Central memory CD4-positive, alpha-beta T cell (primary cell): ENCODE measurements at places on chromosomes 4 and X.

DNA sequence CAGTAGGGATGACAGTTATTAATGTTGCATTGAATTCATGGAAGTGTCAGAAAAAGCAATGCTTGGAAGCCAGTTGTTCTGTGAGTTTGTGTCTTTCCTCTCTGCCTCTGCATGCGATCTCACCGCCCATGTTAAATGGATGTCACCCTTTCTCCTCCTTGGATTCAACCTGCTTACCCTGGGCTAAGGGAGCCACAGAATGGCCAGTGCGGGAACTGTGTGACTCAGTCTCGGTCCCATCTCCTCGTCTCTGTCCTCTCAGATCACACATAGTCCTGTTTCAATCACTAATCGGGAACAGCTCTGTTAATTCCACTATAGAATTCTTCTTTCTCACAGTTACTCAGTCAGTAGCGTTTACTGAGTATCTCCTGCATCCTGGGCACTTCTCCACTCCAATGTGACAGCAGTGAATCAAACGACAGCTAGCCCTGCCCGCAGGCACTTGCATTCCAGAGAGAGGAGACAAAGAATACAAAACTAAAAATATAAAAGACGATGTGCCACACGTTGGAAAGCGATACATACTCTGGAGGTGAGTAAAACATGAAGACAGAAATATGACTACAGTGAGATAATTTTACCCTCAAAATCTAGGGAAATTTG lies 53.6 kb upstream of the TLR3 start:
- no peak for DNase-seq

DNA sequence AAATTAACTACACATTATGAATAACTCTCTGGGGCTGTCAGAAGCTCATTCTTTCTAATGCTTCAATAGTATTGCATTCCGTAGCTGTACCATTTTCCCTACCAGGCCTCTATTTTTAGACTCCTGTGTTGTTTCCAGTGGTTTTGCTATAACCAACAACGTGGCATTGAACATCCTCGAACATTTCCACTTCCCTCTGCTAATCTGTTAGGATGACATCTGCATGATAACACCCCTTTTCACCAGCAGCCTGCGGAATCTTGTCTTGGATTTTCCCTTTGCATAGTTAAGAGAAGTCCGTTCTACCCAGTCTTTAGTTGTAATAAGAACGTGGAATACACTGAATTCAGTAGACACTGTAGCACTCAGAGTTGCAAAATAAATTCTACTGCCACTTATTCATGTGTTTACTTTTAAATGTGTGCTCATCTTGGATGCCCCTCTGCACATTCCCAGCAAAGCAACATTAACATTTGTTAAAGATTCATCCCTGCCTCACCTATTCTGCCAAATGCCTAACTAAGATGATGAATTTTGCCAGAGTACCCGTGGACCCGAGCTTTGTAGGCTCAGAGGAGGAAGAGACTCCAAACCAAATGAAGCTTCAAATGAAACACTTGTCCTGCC lies 55.6 kb downstream of the SEL1L3 start:
- DNase-seq, result no peak

GRCh38 chr4:27742816-27743215 lies 882.2 kb downstream of the STIM2 start:
- DNase-seq, result no peak

DNA sequence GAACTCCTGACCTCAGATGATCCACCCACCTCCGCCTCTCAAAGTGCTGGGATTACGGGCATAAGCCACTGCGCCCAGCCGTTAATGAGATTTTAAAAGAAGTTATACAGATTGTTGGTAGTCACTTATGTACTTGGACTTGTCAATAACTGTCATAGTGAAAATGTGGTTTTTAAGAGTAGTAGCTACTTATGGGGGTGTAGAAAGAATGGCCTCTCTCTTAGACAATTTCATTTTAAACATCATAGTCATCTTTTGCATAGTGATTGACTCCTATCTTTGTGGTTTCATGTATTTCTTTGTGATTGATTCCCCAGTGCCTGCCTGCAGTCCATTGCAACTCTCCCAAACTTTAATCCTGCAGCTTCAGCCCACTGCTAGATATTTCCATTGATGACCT lies 17.4 kb downstream of the FAM199X start:
- DNase-seq, result no peak

DNA sequence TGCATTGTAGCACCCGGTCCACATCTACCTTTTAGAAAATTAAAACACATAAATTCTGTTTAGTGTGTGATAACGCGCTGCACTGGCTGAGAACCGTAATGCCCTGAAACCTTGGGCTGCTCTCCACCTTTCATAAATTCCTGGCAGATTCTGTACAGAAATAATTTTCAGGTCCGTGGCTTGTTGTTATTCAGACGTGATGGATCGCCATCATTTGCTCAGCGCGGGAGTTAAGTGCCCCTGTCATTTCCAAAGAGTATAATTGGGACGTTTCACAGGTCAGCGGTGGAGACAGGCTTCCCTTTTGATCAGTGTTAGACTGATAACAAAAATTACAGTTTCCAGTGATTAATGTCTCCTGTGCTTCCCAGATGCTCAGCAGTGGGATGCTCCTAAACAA lies 16.5 kb downstream of the UVSSA start:
- no peak for DNase-seq

GRCh38 chrX:46630141-46630540 lies 56.6 kb downstream of the CHST7 start:
- DNase-seq, result no peak

GRCh38 chr4:7052313-7052712 lies 9.1 kb downstream of the TADA2B start:
- no peak for DNase-seq

DNA sequence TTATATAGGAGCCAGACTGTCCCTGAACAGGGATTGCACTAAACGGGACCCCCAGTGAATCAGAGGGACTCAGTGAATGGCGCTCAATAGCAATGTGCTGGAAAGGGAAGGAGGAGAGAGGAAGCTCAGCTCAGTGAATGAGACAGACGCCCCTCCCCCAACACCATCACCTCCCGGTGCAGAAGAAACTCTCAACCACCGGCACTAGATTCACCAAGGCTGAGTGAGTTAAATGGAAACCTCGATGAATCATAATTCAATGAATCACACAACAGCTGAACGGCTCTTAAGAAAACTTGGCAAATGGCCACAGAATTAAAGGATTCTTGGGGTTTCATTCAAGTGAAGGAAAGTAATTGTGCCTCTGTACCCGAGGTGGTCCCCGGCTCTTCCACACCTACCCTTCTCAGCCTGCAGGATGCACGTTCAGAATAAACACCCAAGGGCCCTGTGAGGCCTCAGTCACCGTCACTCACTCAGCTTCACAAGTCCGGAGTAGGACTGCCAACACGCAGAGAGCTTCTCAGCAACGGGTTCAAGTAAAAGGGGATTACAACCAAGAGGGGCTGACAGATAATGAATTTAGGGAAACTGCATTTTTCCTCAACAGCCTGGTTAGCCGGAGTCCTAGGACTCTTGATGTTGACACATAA lies 29.3 kb downstream of the CRMP1 start:
- no peak for DNase-seq

DNA sequence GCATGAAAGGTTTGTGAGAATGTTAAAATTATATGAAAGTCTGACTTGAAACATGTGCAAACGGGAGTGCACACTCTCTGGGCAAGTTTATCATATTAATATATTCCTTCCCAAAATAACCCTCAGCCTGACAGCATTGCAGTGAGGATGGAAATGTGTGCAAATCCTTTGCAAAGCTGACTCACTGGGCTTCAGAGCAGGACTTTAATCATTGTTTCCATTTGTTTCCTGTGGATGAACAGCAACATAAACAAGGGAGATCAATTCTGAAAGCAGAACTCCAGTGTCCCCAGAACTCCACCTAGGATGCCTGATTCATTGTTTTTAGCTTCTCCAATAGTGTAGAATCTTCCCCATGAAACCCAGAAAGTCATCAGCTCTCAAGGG lies 32.9 kb downstream of the SLC2A9 start:
- no peak for DNase-seq

GRCh38 chr4:6802626-6803025 lies 20.1 kb downstream of the KIAA0232 start:
- DNase-seq, result no peak

DNA sequence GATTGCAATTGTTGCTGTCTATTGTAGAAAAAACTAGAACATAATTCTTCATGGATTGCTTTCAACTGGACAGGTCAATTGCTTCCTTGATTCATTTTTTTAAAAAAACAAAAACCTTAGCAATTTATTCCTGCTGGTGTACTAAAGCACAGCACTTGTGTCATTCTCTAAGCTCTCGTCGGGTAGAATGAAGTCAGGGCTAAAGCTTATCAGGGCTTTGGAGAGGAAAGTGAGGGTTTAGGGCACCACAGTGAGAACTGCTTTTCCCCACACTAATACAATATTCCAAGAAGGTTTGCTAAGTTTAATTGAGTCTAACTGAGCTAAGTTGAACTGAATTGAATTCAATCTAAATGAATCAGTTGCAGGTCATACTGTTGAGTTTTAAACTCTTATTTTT lies 76.4 kb upstream of the TLR3 start:
- no peak for DNase-seq

GRCh38 chrX:45748369-45748774 lies 547.7 kb upstream of the DIPK2B start:
- DNase-seq, result no peak

DNA sequence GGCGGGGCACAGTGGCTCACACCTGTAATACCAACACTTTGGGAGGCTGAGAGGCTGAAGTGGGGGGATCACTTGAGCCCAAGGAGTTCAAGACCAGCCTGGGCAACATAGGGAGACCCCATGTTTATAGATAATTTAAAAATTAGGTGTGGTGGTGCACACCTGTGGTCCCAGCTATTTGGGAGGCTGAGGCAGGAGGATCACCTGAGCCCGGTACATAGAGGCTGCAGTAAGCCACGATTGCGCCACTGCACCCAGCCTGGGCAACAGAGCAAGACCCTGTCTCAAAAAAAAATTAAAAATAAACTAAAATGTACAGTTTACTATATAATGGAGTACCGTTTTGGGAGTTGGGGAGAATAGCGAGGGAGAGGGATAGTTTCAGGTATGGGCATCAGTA lies 4.2 kb downstream of the STAG2 start:
- no peak for DNase-seq

DNA sequence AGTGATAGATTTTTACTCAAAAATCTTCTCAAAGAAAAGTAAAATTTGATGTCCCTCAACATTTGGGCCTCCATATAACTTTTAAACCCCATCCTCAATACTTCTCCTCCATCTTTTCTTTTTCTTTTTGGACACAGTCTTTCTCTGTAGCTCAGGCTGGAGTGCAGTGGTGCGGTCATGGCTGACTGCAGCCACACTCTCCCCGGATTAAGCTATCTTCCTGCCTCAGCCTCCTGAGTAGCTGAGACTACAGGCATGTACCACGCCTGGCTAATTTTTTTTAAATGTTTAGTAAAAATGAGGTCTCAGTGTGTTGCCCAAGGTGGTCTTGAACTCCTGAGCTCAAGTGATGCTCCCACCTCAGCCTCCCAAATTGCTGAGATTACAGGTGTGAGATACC lies 33.1 kb downstream of the KDM6A start:
- no peak for DNase-seq

GRCh38 chr4:156321203-156321602 lies 367.5 kb upstream of the CTSO start:
- DNase-seq, result no peak

GRCh38 chr4:17605236-17605635 lies 9.2 kb upstream of the MED28 start:
- DNase-seq, result no peak

GRCh38 chr4:72318421-72319170 lies 250.4 kb downstream of the ADAMTS3 start:
- no peak for DNase-seq

- DNase-seq, result no peak
These were observed 351.6 kb downstream of the NLGN4X start for GRCh38 chrX:5876984-5877596.

- no peak for DNase-seq
These were observed 335.2 kb downstream of the TENM3 start for GRCh38 chr4:182578402-182578801.

DNA sequence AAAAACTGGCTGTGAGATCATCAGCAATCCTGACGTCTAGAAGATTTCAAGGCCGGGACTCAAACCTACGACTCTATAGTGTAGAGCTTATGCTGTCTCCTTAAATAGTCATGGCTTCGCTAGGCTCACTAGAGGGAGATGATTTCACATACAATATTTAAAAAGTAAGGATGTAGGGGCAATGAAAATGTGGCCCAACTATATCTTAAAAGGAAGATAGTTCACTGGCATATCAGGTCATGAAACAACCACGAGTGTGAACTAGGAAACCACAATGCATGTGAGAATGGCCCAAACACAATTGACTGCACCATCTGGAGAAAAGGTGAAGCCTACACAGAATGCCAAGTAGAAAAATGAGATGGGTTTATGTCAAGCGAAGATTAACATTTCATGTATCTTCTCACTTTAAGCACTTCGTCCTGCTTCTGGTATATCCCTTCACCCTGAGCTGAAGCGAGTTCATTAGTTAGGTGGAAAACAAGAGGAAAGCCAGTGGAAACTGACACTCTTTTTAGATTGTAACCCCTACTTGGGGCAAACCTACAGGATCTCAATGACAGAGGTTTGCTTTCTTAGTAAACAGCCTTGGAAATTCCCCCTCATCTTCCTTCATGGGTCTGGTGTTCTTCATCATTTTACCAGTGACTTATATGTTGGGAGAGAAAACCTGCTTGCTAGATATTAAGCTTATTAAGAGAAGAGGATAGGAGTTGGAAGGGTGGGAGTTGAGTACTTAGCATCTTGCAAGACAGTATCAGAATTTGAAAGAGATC lies 17.4 kb downstream of the FAM9C start:
- DNase-seq, result peak; percentile 24

- DNase-seq, result no peak
These were observed 200.3 kb downstream of the ANTXR2 start for GRCh38 chr4:79872738-79873137.

DNA sequence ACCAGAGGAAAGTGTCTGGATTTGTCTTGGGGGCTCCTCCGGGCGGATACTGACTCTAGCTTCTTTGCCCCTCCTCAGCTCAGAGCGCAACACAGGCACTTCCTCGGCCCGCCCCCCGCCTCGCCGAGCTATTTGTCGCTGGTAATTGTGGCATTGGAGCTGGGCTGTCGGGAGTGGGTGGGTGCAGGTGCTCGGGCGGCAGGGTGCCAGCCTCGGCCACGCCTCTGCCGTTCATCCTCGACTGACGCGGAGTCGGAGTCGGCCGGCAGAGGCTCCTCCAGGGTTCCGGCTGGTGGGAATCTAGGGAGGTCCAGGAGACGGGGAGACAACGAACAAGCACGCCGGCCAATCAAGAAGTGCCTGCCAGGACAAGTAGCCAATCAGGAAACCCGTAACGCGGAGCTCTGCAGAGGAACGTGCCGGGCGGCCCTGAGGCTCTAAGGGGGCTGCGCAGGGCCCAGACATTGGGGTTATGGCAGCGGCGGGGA lies 3.9 kb upstream of the SYN1 start:
- peak; percentile 41 for DNase-seq

- DNase-seq, result no peak
These were observed 98.9 kb downstream of the ATXN3L start for GRCh38 chrX:13220916-13221315.

GRCh38 chr4:13641084-13641483 lies 13.6 kb upstream of the BOD1L1 start:
- DNase-seq, result no peak

DNA sequence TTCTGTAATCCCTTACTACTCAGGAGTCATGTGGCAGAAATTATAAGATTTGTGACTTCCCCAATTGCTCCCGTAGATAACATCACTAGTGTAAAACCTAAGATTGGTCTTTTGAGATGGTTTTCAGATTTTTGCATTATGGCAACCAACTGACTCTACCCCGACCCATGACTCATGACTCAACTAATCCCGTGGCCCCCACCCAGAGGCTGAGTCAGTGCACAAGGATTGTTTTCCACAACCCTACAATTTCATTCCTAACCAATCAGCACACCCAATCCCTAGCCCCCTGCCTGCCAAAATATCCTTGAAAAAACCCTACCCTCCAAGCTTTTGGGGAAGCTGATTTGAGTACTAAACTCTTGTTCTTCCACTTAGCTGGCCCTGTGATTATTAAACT lies 109.4 kb upstream of the FAM9C start:
- no peak for DNase-seq
